ENCODE measurements at places on chromosomes 4 and X. TPM values are rescaled to one million over a fixed set of nuclear protein-coding genes. Genes with fewer than 3 reads are reported as not detected.
A peak's percentile ranks its signal among the peaks of the same experiment; 100 is the strongest.

The IGSF1 gene
- 7.5 TPM for total RNA-seq

The PTTG2 gene
- total RNA-seq = 1.3 TPM

The TMEM31 gene
- total RNA-seq = not detected

The CYTL1 gene
- total RNA-seq = 1.9 TPM

The PCYT1B gene
- total RNA-seq = 0.33 TPM

The CENPI gene
- total RNA-seq = 0.98 TPM

The TMEM164 gene
- total RNA-seq = 58.7 TPM

The CT45A5 gene
- not detected for total RNA-seq

The ASB5 gene
- total RNA-seq = not detected

The GRIA3 gene
- total RNA-seq = 2.6 TPM

- no peak for DNase-seq
- H3K36me3 ChIP-seq = no peaks in the 10 kb centered on the region
- H3K27ac ChIP-seq = no peak overlapping the region
- H3K27me3 ChIP-seq = no peaks in the 10 kb centered on the region
Observed at GRCh38 chr4:54823616-54824015, 165.9 kb downstream of the KIT start.

GRCh38 chrX:37692918-37693317, 7.3 kb downstream of the XK start:
- H3K36me3 ChIP-seq = no peaks in the 10 kb centered on the region
- no peaks in the 10 kb centered on the region for H3K27me3 ChIP-seq
- H3K4me3 ChIP-seq = no peak overlapping the region
- DNase-seq = no peak
- H3K27ac ChIP-seq = no peak overlapping the region
- no peaks in the 10 kb centered on the region for H3K4me1 ChIP-seq

- no peaks in the 10 kb centered on the region for H3K27me3 ChIP-seq
- H3K4me1 ChIP-seq = no peaks in the 10 kb centered on the region
- no peak overlapping the region for H3K27ac ChIP-seq
- DNase-seq = no peak
- no peak overlapping the region for H3K4me3 ChIP-seq
Observed at GRCh38 chr4:74317616-74318246, 9.5 kb downstream of the EPGN start.

DNA sequence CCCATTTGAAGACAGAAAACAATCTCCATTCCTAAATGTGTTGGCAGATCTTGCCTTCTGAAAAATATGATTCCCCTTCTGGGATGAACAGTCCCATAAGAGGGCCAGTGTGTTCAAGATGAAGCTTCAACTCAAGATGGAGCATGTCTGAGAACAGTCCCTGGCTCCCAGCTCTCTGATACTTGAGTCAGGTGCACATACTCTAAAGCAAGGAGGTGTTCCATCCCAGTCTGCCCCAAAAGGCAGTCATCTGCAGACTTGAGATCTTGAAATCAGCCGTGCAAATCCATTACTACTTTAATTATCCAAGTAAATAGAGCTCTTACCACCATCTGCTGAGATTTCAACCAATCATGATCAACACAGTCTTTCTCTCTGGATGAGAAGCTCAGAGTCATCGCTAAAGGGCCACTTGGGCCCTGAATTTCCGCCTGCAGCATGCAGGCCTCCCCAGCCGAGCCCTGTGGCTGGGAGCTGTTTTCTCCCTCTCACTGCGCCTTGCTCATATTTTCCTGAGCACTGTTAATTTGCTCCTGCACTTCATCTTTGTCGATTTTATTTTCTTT, 22.2 kb downstream of the CCDC149 start:
- H3K27ac ChIP-seq = no peak overlapping the region
- H3K27me3 ChIP-seq = no peaks in the 10 kb centered on the region
- H3K4me3 ChIP-seq = no peak overlapping the region
- DNase-seq = no peak

GRCh38 chr4:146640021-146640464, 1.4 kb downstream of the POU4F2 start:
- DNase-seq = no peak
- no peaks in the 10 kb centered on the region for H3K36me3 ChIP-seq
- no peak overlapping the region for H3K27ac ChIP-seq
- H3K4me3 ChIP-seq = no peak overlapping the region
- no peaks in the 10 kb centered on the region for H3K4me1 ChIP-seq
- H3K27me3 ChIP-seq = peaks cover 84% of the 10 kb centered on the region

- H3K27ac ChIP-seq = no peak overlapping the region
- no peaks in the 10 kb centered on the region for H3K4me1 ChIP-seq
- H3K4me3 ChIP-seq = no peak overlapping the region
- no peak for DNase-seq
- no peaks in the 10 kb centered on the region for H3K36me3 ChIP-seq
Observed at GRCh38 chr4:142467088-142467487, 379.0 kb downstream of the INPP4B start.

DNA sequence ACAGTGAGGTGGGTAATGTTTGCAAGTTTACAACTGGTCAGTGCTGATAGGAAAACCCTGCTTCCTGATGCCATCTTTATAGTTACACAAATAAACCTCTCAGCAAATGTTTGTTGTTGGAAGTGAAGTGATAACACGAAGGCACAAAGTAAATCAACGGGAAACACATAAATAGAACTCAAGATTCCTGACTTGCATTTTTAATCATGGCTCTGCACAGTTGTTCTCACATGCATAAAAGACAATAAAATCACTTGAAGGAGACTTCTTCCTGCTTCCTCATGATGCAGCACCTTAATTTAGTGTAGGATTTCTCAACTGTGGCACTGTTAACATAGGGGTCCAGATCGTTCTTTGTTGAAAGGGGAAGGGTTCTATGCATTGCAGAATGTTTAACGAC, 907.7 kb downstream of the RAB28 start:
- no peaks in the 10 kb centered on the region for H3K4me1 ChIP-seq
- no peaks in the 10 kb centered on the region for H3K36me3 ChIP-seq
- H3K27ac ChIP-seq = no peak overlapping the region
- no peaks in the 10 kb centered on the region for H3K27me3 ChIP-seq

DNA sequence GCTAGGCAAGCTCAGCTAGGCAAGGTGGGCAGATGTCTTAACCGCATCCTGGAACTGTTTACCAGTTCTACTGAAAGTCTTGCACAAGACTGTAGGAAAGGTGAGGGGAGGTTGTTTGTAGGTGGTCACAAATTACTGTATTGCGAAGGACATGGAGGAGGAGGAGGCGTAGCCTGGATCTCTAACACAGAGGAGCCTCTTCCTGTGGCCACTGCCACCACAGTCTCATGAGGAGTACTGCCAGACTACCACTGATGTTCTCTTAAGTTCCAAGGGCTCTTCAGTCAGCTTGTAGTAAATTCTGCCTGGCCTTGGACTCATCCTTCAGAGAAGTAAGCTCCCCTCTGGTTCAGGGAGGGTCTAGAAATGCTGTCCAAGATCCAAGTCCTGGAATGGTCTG, 258.6 kb downstream of the FAT4 start:
- H3K4me3 ChIP-seq = no peak overlapping the region
- no peaks in the 10 kb centered on the region for H3K27me3 ChIP-seq
- H3K27ac ChIP-seq = no peak overlapping the region
- no peak for DNase-seq
- H3K36me3 ChIP-seq = no peaks in the 10 kb centered on the region

DNA sequence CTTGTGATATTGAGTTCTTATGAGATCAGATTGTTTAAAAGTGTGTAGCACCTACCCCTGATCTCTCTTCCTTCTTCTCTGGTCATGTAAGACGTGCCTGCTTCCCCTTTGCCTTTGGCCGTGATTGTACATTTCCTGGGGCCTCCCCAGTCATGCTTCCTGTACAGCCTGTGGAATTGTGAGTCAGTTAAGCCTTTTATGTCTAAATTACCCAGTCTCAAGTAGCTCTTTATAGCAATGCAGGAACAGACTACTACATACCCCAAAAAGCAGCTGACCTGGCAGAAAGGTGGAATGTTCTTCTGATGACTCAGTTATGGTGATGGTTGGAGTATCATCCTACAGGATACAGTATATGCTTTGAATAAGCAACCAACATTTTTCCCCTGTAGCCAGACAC, 11.4 kb upstream of the MCUB start:
- H3K27ac ChIP-seq = peak overlapping the region; percentile 57
- H3K4me3 ChIP-seq = no peak overlapping the region

DNA sequence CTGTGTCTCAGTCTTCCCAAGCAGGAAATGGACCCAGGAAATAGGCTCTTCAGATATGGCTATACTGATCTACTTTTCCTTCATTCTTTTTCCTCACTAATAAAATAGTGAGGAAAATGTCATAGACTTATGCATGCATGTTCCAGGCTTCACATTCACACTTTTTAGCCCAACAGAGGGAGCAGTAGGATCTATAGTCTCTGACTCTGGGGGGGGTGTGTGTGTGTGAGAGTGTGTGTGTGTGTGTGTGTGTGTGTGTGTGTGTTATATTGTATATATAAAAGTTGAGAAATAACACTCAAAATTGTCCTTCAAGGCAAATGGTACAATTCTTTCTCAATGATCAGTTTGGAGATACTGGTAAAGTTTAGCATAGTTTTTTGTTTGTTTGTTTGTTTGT, 297.2 kb upstream of the GALNT7 start:
- H3K36me3 ChIP-seq = no peaks in the 10 kb centered on the region
- H3K4me1 ChIP-seq = no peaks in the 10 kb centered on the region
- no peak for DNase-seq
- H3K4me3 ChIP-seq = no peak overlapping the region

GRCh38 chrX:53598169-53598568, 88.3 kb downstream of the HUWE1 start:
- H3K36me3 ChIP-seq = no peaks in the 10 kb centered on the region
- H3K27me3 ChIP-seq = peaks cover 25% of the 10 kb centered on the region
- H3K27ac ChIP-seq = no peak overlapping the region
- no peak overlapping the region for H3K4me3 ChIP-seq

GRCh38 chrX:10519761-10520160, 100.6 kb downstream of the MID1 start:
- no peaks in the 10 kb centered on the region for H3K36me3 ChIP-seq
- no peak overlapping the region for H3K4me3 ChIP-seq
- no peaks in the 10 kb centered on the region for H3K27me3 ChIP-seq
- H3K27ac ChIP-seq = no peak overlapping the region
- DNase-seq = no peak

GRCh38 chr4:144564358-144564757, 81.6 kb upstream of the HHIP start:
- no peak overlapping the region for H3K4me3 ChIP-seq
- H3K4me1 ChIP-seq = no peaks in the 10 kb centered on the region
- no peaks in the 10 kb centered on the region for H3K36me3 ChIP-seq
- no peaks in the 10 kb centered on the region for H3K27me3 ChIP-seq
- DNase-seq = no peak
- no peak overlapping the region for H3K27ac ChIP-seq

GRCh38 chrX:117987373-117987772, 129.2 kb downstream of the KLHL13 start:
- H3K4me1 ChIP-seq = no peaks in the 10 kb centered on the region
- DNase-seq = no peak
- no peaks in the 10 kb centered on the region for H3K36me3 ChIP-seq
- H3K27ac ChIP-seq = no peak overlapping the region
- no peak overlapping the region for H3K4me3 ChIP-seq

- H3K4me3 ChIP-seq = no peak overlapping the region
- no peaks in the 10 kb centered on the region for H3K4me1 ChIP-seq
- no peaks in the 10 kb centered on the region for H3K36me3 ChIP-seq
- no peaks in the 10 kb centered on the region for H3K27me3 ChIP-seq
- H3K27ac ChIP-seq = no peak overlapping the region
Observed at GRCh38 chrX:72477781-72478181, 94.9 kb downstream of the HDAC8 start.

DNA sequence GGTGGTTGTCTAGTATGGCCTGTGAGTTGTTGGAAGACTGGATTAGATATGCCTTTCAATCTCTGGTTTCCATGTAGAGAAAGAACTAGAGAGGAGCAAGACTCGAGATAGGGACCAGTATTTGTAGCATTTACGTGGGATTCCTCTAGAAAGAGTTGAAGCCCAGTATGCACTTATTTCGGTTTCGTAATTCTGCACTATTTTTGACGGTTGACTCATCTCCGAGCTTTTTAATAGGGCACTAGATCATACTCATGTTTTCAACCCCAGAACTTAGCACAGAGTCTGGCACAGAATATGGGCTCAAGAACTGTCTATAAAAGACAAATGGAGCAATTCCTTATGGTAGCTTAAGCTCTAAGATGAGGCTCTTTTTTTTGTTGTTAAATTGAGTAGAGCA, 15.7 kb downstream of the HELT start:
- no peaks in the 10 kb centered on the region for H3K4me1 ChIP-seq
- no peaks in the 10 kb centered on the region for H3K36me3 ChIP-seq
- H3K4me3 ChIP-seq = no peak overlapping the region
- H3K27me3 ChIP-seq = no peaks in the 10 kb centered on the region
- H3K27ac ChIP-seq = no peak overlapping the region
- no peak for DNase-seq

DNA sequence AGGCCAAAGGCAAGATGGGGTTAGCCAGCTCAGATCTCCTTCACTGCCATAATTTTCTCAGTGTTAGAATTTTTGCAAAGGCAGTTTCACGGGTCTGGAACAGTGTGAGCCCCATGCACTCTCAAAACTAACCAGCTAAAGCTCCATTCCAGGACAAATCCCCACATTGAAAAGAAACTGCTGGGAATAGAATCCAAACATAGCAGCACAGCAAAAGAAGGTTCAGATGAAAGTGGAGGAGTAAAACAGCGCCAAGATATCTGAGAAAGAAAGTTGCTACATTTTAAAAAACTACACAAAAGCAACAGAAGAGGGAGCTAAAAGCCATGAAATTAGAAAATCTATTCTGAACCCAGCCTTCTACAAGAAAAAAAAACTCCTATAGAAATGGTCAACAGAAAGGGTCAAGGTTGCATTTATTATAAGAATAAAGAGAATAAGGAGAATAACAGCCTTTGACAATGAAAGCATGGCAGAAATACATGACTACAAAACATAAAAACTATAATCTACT, 39.6 kb upstream of the SLC7A3 start:
- H3K4me1 ChIP-seq = no peaks in the 10 kb centered on the region
- DNase-seq = no peak
- peaks cover 5% of the 10 kb centered on the region for H3K27me3 ChIP-seq
- H3K36me3 ChIP-seq = no peaks in the 10 kb centered on the region

DNA sequence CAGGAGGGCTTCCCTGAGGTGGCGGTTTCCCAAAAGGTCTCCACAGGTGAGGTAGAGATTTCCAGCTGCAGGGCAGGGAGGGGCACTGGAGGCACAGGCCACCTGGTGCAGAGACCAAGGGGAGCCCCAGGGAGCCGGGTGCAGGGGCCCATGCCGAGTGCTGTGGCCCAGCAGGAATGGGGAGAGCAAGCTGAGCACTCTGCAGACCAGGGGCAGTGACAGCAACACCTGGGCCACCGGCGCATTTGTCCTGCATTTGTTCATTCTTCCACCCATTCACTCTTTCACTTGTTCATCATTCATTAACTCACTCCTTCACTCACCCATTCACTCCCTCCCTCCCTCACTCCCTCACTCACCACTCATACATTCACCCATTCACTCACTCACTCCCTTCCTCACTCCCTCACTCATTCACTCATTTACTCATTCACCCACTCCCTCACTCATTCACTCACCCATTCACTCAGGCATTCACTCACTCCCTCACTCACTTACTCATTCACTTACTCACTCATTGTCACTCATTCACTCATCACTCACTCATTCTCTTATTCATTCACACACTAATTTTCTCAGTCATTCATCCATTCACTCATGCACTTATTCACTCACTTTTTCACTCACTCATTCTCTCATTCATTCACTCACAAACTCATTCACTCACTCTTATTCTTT, 16.3 kb downstream of the CPZ start:
- no peaks in the 10 kb centered on the region for H3K4me1 ChIP-seq
- no peaks in the 10 kb centered on the region for H3K36me3 ChIP-seq
- no peak overlapping the region for H3K4me3 ChIP-seq
- no peak for DNase-seq
- peaks cover 18% of the 10 kb centered on the region for H3K27me3 ChIP-seq

- peaks cover 31% of the 10 kb centered on the region for H3K4me1 ChIP-seq
- no peak overlapping the region for H3K4me3 ChIP-seq
- H3K27ac ChIP-seq = peak overlapping the region; percentile 76
- H3K27me3 ChIP-seq = no peaks in the 10 kb centered on the region
- no peak for DNase-seq
Observed at GRCh38 chr4:10105421-10105820, 11.2 kb downstream of the WDR1 start.

Data from breast epithelium (tissue), 4 donors.